H9 (cell line): ENCODE measurements at places on chromosomes 1 and 21.

GRCh38 chr1:54302951-54303843 is 103.0 kb downstream of the SSBP3 start:
- no peak for DNase-seq

DNA sequence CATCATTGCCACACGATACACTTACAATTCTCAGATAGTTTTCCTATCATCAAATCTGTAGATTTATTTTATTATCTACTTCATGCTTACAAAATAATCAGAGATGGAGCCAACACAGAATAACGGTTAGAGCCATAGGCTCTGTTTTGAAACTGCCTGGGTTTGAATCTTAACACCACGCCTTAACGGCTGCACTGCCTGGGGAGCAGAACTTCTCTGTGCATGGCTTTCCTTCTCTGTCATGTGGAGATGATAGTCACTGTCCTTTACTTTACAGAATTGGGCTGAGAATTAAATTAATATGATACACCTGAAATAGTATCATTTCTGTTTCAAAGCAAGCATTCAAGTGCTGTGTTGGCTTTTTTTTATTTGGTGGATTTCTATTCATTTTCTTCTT is 177.8 kb downstream of the HMCN1 start:
- no peak for DNase-seq

GRCh38 chr1:192741095-192741494 is 67.7 kb upstream of the RGS2 start:
- DNase-seq, result no peak

GRCh38 chr21:25563361-25564116 is 43.7 kb downstream of the MRPL39 start:
- DNase-seq, result no peak

DNA sequence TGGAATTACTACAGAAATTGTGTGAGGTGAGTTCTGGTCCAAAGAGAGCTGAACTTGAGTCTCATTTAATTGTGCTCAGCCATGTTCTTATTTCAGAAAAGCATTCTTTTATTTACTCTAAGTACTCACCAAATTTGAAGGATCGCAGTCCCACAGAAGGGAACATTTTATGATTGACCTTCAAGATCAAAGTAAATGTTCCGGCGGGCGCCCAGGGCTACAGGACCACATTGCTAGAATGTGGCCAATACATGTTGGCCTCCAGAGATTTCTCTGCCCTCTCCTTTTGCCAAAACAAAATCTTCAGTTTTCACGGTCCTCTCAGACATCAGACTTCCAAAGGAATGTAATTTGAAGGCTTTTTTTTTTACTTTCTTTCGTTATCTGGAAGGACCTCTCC is 237.8 kb downstream of the FMN2 start:
- no peak for DNase-seq

GRCh38 chr1:66413136-66413837 is 120.7 kb upstream of the SGIP1 start:
- no peak for DNase-seq

- DNase-seq, result no peak
These were observed 38.6 kb upstream of the GADD45A start for GRCh38 chr1:67646145-67647035.

GRCh38 chr1:112727716-112728115 is 12.6 kb upstream of the PPM1J start:
- DNase-seq, result no peak

DNA sequence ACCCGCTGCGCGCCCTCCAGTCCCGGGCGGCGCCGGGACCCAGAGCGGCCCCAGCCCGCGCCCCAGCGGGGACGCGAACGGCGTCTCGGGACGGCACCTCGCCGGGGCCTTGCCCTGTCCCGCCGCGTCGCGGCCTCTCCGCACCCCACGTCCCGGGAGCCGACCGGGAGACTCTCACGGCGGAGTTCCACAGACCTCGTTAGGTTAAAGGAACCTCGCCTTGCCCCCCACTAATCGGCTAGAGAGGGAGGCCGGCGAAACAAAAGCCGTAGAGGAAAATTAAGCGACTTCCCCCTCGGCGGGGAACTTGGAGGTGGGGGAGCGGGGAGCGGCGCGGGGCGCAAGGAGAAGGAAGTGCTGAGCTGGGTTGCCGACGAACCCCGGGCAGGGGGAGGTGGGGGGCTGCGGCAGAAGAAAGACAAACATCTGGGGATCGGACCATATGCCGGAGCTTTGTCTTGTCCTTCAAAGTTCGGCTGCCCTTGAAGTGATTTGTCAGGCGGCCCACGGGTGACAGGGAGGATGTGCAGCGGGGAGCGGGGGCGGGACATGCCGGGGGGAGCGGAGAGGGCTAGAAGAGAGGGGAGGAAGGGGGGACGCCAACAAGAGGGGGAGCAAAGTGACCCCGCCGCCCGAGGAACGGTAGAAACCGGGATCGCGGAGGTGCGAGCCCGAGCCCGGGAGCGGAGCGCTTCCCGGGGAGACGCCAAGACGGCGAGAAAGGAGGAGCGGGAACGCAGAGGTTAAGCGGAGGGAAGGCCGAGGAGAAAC is 120.0 kb upstream of the RRP15 start:
- DNase-seq, result peak; percentile 65

- no peak for DNase-seq
These were observed 100.4 kb downstream of the APP start for GRCh38 chr21:26070121-26070520.

DNA sequence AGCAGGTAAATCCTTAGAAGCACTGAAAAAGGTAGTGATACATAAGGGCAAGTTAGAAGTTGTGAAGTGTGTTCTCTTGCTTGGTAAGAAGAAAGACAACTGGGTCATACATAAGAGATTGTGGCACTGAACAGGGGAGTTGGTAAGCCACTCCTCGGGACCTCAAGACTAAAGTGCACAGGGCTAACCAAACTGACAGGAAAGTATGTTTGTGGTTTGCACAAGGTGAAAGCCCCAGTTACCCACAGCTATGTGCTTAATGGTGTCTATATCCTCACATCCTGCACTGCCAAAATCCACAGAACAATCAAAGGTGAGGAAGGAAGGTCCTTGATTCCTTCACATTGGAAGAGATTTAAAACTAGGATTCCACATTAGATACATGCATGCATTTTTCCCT is 276.5 kb downstream of the DNM3 start:
- no peak for DNase-seq

GRCh38 chr1:6614019-6614928 is 743 bp downstream of the PHF13 start:
- no peak for DNase-seq

- DNase-seq, result no peak
These were observed 109.8 kb downstream of the OMA1 start for GRCh38 chr1:58436615-58437297.

GRCh38 chr1:61640531-61641530 is 84.1 kb downstream of the TM2D1 start:
- no peak for DNase-seq

DNA sequence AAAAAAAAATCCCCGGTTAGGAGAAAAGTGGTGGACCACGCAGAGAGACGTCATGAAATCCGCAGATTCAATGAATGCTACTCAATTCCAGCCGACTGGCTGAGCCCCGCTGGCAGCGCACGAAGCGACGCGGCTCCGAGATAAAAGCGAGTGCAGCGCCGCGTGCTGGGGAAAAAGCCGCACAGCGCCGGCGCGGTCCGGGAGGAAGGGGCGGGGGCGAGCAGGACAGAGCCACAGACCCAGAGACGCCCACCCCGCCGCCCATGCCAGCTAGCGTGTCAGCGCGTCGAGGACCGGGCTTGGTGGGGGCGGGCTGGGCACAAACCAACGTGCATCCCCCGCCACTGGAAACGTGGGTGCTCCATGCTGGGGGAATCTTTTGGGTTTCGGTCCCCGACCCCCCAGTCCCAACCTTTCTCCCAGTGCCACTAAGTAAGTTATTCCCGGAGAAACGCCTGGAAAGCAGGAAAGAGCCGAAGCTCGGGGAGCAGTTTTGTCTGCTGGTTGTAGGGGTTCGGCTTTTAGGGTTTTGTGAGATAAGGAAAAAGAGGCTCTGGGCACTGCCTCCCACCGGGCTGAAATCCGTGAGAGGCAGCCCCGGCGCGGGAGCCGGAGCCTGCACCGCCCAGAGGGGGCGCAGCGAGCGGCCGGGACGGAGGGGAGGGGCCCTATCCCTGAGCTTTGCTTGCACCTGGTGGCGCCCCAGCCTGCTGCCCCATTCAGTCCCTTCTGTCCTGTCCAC is at the start of gene KCNJ6:
Gene KCNJ6 (minus strand): TSS at position 148 of the 742 bp plus-strand sequence. CDS start 75,775 bp downstream, outside the sequence.
- peak; percentile 87 for DNase-seq

DNA sequence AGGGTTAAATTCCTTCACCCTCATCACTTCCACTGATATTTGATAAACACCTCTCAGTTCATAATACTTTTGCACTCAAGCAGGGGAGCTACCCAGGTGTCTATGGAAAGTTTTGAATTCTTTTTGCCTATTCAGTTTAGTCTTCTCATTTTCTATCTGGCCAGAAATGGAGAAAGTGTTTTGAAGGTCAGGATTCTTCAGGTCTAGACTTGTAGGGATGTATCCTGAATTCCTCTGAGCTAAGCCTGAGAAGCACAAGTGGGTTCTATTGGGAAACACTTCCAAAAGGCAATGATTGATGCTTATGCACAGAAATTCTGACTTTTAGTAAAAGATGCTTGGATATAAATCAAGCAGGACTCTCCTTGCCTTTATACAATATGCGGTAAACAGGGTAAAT is 217.8 kb upstream of the HOOK1 start:
- DNase-seq, result no peak

DNA sequence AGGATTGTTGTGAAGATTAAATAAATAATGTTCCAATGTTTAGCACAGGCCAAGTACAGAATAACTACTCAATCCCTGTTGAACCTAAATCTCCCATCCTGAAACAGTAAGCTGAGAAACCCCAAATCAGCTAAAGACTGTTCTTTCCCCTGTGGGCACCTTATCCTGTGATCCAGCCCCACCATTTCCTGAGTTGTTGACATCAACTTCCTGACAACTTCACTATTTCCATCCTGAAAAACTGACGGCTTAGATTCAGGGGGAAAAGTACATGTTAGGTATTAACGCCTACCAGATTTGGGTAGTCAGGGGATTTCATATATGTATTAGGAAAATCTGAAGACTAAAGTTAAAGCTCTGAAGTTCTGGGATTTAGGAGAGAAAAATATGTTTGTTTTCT is 51.7 kb upstream of the PALMD start:
- no peak for DNase-seq

- DNase-seq, result no peak
These were observed 221.0 kb upstream of the FOXD3 start for GRCh38 chr1:63101336-63101735.

DNA sequence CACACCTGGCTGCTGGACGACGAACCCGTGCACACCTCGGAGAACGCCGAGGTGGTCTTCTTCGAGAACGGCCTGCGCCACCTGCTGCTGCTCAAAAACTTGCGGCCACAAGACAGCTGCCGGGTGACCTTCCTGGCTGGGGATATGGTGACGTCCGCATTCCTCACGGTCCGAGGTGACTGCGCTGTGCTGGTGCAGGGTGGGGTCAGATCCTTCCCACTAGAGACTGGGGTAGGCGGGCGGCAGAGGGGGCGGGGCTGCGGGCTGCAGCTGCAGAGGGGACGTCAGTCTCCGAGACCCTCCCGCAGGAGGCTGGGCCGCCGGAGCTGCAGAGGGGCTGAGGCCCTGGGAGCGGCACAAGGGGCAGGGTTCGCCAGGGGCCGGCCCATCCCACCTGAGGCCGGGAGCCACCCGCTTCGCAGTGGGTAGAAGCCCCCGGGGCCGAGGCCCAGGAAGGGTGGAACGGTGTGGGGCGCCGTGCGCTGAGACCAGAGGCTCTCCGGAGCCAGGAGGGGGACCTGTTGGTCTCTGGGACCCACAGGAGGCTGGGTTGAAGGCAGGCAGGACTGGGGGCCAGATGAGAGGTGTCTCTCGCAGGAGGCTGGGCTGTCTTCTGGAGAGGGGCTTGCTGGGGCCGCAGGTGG is 90.6 kb downstream of the TRIM11 start:
- peak; percentile 85 for DNase-seq

DNA sequence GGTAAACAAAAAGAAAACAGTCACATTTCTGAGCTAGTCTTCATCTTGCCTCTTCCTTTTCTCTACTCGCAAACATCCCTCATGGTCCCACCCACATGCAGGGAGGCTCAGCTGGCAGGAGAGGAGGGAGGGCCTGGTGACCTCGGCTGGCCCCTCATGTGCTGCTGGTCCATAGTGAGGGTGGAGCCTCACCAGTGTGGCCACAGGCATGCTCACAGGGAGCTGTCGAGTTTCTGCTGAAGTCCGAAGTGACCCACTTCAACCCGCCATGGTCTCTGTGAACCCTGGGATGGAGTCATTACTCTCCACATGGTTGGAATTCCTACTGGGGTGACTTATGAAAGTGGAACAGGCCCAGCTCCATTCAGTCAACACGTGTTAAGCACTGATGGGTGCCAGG is 253.4 kb downstream of the RHOU start:
- DNase-seq, result no peak

DNA sequence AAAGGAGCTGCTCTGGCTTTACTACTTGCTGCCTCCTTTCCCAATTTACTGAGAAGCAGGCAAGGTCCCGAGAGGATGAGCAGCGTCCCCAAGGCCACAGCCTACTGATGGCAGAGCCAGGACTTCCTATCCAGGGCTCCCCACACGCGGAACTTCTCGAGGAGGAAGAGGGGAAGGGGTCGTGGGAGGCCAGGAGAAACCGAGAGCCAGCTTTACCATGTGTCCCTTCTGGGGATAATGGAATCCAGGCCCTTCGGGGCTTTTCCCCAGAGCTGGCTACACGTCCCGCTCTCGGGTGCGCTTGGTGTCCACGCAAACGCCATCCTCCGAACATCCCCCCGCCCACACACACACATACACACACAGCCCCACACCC is 4.3 kb upstream of the CCN1 start:
- DNase-seq, result peak; percentile 38

- no peak for DNase-seq
These were observed 426.7 kb downstream of the RWDD3 start for GRCh38 chr1:95660736-95661135.

DNA sequence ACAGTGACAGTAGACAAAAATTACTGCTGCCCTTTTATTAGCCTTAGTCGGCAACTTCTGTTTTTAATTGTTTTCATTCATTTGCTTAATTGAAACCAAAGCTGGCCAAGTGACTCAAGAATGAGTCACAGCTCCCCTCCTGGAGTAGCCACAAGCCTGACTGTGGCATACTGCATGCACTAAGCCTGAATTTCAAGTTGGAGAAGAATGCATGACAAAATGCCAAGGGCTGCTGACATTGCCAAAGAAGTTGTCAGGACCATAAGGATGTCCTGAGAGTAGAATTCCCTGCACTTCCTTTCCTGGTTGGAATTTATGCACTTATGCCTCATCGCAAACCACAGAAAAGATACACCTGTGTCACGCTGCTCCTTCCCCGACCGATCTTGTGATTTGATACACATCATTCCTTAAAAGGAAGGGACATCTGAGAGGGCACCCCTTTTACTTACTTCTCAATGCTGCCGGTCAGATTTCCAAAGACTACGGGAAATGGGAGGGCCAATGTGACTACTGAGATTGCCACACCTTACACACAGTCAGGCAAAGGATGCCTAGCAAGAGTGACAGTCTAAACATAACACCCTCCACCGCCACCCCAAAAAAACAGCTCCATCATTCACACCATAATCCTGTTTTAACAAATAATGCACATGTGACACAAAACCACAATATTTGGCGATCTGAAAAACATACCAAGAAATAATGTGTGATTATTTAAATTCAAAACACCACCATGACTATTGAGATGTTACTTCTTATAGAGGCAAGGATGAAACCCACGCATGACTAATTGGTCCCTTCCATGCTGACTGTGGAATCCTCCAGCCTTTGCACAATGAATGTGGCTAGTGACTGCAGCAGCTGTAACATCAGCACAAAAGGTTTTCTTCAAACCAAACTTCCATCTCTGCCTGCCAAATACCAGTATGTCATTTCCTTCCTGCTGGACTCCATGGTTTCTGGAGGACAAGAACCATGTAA is 28.2 kb downstream of the VAV3 start:
- DNase-seq, result peak; percentile 78

GRCh38 chr1:97138515-97139032 is 417.0 kb downstream of the PTBP2 start:
- DNase-seq, result no peak
